ENCODE measurements at places on chromosomes 2 and 18.
A peak's percentile ranks its signal among the peaks of the same experiment; 100 is the strongest.

- DNase-seq, result no peak
These were observed 152.6 kb downstream of the GULP1 start for GRCh38 chr2:188444106-188444835.

DNA sequence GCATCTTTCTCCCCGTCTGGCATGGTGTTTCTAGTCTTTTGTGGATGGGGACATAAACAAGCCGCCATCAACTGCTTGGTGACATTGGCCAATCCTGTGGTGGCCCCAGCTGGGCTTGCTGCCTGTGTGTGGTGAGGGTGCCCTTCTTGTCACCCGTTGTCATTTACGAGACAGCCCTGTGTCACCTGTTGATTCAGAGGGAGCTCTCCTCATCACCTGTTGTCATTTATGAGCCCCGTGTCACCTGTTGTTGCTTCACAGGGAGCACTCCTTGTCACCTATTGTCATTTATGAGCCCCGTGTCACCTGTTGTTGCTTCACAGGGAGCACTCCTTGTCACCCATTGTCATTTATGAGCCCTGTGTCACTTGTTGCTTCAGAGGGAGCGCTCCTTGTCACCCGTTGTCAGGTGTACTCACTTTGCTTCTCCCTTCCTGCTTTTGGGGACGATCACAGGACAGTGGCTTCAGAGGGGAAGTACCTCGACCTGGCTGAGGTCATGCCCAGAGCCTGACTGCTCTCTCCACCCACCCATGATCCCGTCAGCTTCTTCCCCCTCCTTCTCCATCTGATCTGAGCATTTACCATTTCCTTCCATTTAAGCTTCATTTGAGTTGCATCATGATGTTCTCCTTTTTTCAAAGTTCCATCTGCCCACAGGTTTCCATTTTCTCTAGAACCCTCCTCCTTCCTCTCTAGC is 29.1 kb downstream of the HPCAL1 start:
- DNase-seq, result peak; percentile 74

- no peak for DNase-seq
These were observed 74.7 kb downstream of the EIPR1 start for GRCh38 chr2:3302751-3303582.

- no peak for DNase-seq
These were observed 113.3 kb upstream of the EPC2 start for GRCh38 chr2:148531235-148531634.

GRCh38 chr2:213246497-213247281 is 37.6 kb upstream of the SPAG16 start:
- DNase-seq, result peak; percentile 75

DNA sequence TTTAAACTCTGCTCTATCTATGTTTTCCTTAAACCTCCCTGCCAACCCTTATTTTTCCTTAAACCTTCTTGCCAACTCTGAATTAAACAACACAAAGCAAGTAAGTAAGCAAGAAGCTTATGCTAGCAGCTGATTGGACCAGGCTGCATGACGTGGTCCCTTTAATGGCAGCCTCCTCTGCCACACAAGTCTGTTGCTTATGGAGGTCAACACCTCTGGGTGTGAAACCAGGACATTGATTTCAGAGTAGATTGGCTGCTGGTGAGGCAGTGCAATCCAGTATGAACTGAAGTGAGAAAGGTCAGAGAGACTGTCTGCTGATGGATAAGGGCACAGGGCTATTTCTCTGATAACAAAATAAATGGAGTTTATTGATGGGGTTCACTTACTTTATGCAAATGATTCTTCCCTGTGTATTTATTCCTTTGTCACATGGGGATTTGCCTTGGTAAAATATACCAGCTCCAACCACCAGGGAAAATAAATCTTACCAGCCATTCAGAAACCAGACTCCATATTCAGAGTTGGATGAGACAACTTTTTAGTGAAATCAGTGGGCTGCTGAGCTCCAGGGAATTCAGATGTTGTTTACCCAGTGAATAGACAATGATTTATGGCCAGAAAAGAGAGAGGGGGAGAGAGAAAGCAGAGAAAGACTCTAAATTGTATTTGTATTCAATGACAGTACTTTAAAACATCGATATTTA is 112.2 kb upstream of the NCKAP5 start:
- DNase-seq, result no peak

DNA sequence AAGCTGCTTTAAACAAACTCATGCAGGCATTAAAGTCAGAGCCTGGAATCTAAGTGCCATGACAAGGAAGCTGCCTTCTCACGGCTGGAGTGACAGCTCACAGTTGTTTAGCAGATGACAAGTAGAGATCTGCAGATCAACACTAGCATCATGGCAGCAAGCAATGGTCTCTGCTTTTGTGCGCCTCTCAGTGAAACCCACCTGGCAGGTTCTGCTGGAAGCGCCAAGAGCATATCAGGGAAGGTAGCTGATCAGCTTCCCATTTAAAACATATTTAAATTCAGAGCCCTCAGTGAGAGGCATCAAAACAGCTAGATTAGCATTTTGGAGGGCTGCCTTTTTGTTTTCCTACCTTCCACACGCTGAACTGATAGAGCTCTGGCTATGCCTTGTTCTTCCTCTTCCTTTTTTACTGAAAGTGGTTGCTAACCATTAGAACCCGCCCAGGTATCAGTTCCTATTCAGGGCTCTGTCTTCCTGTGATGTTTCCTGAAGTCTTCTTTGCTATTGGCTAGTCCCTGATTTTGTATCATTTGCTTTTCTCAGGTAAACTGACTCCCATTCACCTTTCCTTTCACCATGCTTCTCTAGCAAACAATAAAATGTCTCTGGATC is 70.8 kb downstream of the TMEM200C start:
- no peak for DNase-seq

- DNase-seq, result no peak
These were observed 22.5 kb upstream of the POLE4 start for GRCh38 chr2:74935975-74936391.

- DNase-seq, result no peak
These were observed 146.0 kb upstream of the SERTAD2 start for GRCh38 chr2:64799592-64800252.

DNA sequence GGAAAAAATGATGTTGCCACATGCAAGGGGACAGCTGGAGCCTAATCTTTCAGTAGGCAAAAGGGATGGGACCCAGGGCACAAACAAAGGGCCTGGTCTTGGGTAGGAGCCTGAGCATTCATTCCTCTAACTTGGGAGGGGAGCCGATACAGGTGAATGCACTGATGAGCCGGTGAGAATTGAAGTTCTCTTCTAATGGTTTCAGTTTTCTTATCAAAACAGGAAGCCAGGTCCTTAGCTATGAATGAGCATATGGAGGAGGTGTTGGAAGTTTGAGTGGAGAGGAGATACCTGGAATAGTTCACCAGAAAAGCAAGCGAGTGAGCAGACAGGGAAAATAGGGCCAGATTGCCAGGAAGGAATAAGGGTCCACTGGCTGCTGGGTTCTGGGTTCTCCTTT is 10.1 kb downstream of the DPP4 start:
- no peak for DNase-seq

DNA sequence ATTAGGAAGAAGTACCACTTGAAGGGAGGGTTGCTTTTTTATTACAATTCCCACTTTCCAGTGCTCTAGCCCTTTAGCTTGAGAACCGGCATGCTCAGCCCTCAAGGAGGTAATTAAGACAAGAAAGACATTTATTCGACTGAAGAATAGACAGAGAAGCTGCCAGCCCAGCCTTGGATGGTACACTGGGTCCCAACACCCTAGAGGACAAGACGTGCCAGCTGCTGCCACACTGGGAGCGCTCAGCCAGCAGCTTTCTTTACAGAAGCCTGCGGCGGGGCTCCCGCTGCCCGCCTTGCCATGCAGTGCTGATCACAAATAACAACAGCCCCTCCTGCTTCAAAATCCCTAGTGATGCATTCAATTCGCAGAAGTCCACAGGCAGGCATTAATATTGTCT is 746.3 kb upstream of the RAB6C start:
- DNase-seq, result no peak

DNA sequence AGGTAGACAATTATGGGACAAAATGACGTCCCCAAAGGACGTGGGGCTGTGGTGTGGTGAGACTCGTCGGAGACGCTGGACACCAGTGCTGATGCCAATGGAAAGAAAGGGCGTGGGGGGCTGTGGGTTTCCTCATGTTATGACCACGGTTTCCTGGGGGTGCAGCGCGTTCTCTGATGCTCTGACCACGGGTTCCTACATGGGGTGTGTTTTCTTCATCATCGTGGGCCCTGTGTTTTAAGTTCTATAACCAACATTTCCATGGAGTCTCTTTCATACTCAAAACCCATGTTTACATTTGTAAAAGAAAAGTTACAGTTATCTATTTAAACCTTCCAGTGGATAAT is 141.6 kb downstream of the RTP5 start:
- peak; percentile 53 for DNase-seq

DNA sequence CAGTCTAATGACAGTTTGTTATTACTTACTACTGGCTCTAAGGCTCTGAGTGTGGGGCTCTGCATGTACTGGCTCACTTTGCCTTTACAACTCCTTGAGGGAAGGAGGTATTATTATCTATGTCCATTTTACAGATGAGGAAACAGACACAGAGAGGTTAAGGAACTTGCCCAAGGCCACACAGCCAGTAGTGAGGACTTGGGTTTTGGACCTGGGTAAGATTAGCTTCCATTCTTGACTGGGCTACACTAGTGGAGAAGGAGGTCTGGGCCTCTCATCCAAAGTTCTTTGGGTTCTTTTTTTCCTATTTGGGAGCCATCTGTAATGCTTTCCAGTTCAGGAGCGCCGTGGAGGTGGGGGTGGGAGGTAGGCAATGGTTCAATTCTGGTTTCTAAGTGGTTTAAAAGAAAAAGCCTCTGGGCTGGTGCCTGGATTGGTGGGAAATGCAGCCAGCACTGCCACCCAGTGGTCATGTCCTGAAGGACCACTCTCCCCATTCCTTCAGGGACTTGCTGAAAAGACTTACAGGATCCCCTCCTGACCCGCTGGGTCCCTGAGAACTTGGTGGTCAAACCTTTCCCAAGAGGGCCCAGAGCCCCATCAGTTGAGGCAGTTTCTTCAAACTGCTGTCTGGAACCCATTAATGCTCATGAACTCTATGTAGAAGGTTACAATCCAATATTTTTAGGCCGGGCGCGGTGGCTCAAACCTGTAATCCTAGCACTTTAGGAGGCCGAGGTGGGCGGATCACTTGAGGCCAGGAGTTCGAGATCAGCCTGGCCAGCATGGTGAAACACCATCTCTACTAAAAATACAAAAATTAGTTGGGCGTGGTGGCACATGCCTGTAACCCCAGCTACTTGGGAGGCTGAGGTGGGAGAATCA is 38.6 kb upstream of the NOTO start:
- DNase-seq, result peak; percentile 78

- no peak for DNase-seq
These were observed 1453.9 kb upstream of the NXPH2 start for GRCh38 chr2:140234116-140234515.

DNA sequence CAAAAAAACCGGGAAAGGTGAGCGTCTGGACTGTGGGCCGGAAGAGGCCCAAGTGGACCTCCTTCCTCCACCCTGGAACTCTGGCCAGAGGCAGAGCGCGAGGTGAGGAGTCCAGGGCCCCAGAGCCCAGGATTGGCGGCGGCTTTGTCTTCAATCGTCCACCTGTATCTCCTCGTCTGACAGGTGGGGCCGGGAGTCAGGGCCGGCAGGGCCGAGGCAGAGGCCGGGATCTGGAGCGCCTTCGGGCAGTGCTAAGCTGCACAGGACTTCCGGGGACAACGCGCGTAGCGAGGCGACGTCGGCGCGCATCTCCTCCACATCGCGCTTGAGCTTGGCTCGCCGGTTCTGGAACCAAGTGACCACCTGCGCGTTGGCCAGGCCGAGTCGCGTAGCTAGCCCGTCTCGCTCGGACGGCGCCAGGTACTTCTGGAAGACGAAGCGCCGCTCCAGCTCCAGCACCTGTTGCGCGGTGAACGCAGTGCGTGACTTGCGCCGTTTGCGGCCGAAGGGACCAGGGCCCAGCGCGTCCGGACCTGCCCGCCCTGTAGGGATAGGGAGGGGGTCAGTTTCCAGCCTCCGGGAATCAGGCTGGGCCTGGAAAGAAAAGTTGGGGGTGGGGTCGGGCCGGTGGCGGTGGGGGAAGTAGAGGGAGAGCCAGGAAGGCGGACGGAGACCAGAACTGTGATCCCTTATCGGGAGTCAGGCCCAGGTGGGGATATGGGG is 1.5 kb downstream of the LBX2 start:
- peak; percentile 66 for DNase-seq

DNA sequence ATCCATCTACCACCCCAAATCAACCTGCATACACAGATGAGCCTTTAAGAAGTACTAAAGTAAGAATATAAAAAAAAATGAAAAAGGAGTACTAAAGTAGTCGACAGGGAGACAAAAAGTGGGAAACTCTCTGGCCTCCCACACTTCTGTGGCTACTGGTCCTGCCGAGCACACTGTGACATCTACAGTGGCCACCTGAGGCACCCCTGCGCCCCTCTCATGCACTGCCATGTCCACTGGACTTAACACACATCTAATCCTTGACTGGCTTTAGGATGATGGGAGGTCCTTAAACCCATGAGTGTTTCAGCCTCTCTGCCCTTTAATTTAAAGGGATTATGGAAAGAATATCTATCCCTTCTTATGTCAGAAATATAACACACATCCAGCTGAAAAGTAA is 71.2 kb downstream of the MREG start:
- DNase-seq, result no peak

DNA sequence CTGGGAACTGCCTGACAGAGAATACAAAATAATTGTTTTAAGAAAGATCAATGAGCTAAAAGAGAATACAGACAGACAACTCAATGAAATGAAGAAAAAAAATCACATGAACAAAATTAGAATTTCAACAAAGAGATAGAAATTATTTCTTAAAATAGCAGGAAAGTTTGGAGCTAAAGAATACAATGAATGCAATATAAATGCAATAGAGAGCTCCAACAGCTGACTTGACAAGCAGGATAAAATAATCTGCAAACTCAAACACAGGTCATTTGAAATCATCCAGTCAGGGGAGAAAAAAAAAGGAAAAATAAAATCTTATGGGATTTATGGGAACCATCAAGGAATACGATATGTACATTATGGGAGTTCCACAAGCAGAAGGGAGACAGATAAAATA is 902.7 kb upstream of the ZEB2 start:
- no peak for DNase-seq
